ENCODE measurements at places on chromosomes 5 and 9.

- no peak for DNase-seq
These were observed at the start of gene ADAMTS16 for GRCh38 chr5:5139777-5140478. Gene ADAMTS16, plus strand, starts transcription at chr5:5140330. Its CDS starts 138 bp downstream, at chr5:5140468.

DNA sequence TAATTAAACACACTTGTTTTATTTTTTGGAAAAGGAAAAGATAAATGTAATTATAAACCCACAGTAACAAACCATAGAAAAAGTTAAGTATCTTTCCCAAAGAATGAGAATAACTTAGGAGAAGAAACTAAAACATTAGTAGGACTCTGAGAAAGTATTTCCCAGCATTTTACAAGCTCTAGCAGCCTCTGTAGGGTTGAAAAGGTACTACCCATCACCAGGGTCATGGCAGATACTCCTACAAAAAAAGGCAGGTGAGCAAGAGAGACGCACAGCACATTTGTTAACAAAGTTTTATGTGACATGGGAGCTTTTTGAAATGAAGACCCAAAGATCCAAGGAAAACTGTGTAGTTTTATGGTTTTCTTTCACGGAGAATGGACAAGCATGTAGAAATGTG lies 77.7 kb upstream of the FAM169A start:
- DNase-seq: no peak

DNA sequence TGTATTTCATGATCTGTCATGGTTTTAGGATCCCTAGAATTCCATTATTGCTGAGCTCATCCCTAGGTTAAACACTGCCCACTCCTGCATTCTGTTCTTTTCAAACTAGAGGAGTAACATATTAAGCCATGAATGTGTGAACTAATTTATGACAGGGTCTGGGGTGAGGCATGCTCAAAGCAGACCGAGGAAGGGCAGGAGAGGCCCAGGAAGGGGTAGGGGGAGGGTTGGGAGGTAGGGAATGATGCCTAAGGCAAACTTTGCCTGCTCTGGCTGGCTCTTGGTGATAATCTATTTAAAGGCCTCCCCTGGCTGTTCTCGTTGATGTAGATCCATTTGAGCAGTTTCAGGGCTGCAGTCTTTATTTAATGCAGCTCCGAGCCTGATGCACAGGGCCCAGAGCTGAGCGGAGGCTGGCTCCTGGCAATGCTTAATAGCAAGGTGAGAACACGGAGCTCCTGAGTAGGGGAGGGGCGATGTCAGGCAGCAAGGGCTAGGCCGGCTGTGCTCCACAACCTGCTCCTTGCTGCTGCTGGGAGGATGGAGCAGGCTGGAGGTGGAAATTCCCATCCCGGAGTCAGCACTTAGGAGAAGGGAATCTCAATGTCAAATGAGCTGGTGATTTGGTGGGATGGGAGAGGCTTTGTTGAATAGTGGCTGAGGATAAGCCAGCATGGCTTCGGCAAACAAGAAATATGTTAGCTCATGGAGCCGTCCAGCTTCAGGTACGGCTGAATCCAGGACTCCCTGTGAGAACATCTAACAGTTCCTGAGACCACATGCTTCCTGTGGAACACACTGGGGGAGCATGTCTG lies 73.2 kb upstream of the UNC5A start:
- no peak for DNase-seq

- DNase-seq: no peak
These were observed at the start of gene SLCO4C1 for GRCh38 chr5:102296178-102296817. Gene SLCO4C1, minus strand, starts transcription at chr5:102296284. Its CDS starts 22 bp downstream, at chr5:102296262.

- no peak for DNase-seq
These were observed 44.0 kb downstream of the FANCC start for GRCh38 chr9:95273369-95274022.

Measured in hepatic stellate cell (primary cell).